ENCODE measurements at places on chromosomes 12 and 14.

GRCh38 chr12:70609203-70609602 lies 28.0 kb downstream of the PTPRB start:
- no peak for DNase-seq

GRCh38 chr14:102539544-102540314 lies 30.2 kb upstream of the ANKRD9 start:
- DNase-seq = no peak

DNA sequence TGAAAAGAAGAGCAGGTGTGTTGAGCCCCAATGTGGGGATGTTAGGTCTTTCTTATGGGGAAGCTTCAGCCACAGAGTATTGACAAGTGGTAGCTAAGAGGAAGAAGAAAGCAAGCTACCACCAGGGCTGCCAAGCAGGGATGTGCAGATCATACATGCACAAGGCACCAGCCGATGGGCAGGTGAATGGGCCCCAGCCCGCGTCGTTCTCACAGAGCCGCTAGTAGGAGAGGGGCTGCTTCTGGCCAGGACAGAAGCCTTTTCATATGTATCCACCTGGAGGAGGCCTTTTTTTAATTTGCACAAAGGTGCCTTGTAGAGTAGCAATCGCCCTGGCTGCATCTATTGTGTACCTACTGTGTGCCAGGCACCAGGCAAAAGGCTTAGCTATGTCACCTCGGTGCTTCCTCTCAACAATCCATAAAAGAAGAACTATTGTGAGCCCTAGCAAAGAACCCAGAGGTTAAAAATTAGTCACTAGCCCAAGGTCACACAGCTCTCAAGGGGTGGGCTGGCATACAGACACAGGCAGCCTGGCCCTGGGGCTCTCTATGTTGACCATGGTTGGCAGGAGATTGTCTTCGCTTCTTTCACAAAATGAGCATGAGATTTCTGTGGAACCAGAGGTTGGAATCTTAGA lies 8.2 kb downstream of the NUAK1 start:
- no peak for DNase-seq

- no peak for DNase-seq
These were observed 7.4 kb upstream of the CYP46A1 start for GRCh38 chr14:99676657-99677056.

DNA sequence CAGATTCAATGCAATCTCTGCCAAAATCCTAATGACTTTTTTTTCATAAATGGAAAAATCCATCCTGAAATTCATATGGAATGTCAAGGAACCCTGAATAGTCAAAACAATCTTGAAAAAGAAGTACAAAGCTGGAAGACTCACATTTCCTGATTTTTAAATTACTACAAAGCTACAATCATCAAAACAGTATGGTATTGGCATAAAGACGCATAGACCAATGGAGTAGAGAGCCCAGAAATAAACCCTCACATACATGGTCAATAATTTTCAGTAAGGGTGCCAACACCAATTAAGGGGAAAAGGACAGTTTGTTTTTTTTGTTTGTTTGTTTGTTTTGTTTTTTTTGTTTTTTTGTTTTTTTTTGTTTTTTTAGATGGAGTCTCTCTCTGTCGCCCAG lies 4.6 kb upstream of the RD3L start:
- DNase-seq = no peak

- DNase-seq = no peak
These were observed 74.2 kb upstream of the TTC7B start for GRCh38 chr14:90890322-90891020.

GRCh38 chr12:1660304-1661187 lies 30.3 kb upstream of the ADIPOR2 start:
- DNase-seq = no peak

- no peak for DNase-seq
These were observed 12.6 kb downstream of the R3HDM2 start for GRCh38 chr12:57418255-57418654.

- DNase-seq = no peak
These were observed 3.0 kb downstream of the FIGNL2 start for GRCh38 chr12:51845482-51845881.

DNA sequence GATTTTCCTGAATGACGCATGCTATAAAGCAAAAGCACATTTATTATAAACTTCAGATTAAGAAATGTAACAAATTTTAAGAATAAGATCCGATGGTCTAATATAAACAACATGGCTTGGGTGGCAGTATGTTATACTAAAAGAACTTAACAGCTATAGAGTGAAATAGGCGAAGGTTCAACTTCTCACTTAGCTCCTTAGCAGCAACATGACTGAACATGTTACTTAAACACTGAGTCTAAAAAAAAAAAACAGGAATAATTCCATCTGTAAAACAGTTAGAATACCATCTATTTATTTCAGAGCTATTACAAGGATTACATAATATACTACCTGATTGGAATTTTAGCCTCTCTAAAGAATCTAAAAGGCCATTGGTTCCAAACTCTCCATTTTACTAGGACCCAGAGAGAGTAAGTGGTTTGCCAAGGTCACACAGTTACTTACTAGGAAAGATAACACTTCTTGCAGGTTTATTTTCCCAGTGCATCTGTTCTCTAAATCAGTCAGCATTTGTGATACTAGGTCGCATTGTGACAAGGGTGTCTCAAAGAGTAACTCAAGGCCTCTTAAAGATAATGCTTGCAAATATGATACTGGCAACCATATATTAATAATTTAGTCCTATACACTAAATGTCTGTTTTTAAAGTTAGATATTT lies 14.8 kb downstream of the OSBPL8 start:
- no peak for DNase-seq

DNA sequence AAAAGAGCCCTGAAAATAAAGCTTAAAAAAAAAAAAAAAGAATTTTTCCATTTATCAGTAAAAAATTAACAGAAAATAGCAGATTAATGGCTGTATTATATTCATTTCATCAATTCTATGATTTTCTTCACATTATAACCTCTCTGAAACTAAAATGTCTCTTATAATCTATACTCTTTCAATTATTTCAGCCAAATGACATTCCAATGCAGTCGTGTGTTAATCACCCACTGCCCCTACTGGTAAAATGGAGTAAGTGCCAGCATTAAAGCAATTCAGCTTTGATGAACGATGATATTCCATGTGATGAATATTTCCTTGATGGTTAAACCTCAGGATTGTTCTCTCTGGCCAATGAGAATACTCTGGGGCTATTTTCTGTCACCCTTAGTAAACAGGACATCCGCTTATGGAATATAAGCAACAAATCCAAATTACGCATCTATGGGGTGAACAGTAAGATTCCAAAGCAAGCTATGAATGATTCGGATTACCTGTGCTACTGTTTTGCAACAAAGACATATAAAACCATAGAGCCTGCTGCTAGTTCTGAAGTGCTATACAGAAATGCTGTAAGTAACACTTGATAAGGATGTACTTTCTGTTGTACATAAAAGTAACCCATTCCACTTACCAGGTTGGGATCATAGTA lies 20.3 kb upstream of the SYCP3 start:
- no peak for DNase-seq

- peak; percentile 31 for DNase-seq
These were observed 186.7 kb downstream of the EFCAB11 start for GRCh38 chr14:89767861-89768268.

DNA sequence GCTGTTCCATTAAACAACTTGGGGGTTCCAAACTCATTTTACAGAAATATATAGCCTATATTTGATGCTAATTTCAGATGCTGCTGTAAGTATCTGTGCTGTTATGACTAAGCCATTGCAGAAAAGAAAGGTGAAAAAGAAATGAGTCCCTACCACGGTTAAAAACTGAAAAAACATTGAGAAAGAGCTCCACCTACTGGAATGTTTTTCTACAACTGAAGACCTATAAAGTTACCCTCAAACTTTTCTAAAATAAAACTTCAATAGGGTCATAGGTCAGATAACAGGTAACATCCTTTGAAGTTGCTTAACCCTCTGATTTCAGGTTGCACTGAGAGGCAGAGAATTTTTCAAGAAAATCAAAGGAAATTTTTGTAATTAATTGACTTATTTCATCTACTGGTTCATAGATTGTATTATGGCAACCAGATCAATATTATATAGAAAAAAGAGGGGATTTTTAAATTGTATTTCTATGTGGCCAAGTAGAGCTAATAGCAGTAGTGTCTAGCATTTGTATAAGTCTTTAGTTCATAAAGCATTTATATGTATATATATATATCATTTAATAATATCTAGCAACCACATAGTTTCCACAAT lies 279.9 kb downstream of the RPS29 start:
- DNase-seq = no peak

DNA sequence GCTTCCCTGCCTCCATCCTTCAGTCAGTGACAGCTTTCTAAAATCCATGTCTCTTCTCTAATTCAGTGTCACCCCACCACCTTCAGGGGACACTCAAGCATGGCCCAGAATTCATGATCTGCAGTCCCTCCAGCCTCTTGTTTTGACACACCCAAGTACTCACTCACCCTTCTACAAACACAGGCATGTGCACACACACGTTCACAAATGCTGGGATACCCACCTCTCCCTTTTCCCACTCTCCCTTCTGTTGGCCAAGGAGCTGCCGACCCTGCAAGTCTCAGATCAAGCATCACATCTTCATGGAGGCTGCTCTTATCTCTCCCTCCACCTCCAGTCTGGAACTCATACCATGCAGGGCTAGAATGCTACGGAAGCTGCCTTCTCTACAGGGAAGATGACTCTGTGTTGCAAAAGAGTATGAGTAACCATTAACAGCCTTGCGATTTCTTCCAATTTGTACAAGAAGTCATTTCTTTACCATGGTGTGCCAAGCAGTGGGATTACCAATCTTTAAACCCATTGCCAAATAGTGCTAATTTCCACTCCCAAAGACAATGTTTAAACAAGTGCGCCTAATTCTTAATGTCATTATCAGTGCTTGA lies 196.1 kb downstream of the BCL11B start:
- DNase-seq = no peak

DNA sequence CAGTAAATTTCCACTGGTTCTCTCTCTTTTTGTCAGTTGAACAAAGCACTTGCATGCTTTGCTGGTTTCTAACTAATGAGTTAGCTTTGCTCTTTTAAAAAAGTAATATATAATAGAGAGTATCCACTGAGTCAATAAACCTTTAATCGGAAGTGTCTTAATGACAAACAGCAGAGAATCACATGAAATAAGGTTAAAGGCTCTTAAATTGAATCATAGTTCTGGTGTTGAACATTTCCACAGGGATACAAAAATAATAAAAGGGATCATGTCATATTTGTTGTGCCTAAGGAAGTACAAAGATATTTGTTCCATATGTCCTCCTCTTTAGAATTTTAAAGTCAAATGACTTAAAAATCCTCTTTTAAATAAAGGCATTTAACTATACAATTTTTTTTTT lies 362.6 kb downstream of the LRIG3 start:
- no peak for DNase-seq

DNA sequence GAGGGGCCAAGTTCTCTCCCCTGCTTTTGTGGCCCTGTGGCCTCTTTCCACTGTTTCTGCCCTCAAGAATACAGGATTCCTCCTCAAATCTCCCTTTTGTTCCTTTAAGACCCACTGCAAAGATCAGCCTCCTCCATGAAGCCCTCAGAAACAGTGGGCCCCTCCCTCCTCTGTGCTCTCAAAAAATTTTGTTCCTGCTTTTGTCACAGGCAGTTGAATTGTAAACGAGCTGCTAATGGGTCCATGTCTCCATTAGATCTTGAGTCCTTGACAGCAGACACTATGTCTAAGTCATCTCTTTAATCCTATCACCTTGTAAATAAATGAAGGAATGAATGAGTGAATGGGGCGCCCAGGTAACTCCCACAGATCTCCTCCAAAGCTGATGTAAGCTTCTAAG lies 175.2 kb downstream of the ESRRB start:
- no peak for DNase-seq

- DNase-seq = no peak
These were observed 1.2 kb downstream of the PXN start for GRCh38 chr12:120264086-120264903.

- DNase-seq = no peak
These were observed 1.8 kb downstream of the TRAF3 start for GRCh38 chr14:102779084-102779462.
